M059J (cell line): ENCODE measurements at places on chromosomes 1 and 21. TPM values are rescaled to one million over a fixed set of nuclear protein-coding genes. Genes with fewer than 3 reads are reported as not detected.
A peak's percentile ranks its signal among the peaks of the same experiment; 100 is the strongest.

DNA sequence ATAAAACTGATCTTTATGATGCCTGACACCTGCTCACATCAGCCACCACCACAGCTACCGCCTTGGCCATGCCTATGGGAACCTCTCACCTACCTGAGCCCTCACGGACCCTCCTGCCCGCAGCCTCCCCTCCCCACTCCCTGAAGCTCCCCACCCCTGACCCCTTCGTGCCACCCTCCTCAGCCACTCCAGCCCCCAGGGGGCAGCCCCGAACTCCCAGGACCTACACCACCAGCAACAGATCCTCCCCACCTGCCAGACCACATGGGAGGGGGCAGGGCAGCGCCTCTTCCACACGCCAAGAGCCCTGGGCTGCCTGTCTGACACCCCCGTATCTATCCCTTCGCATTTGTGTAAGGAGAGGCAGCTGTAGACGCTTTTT, 14.2 kb upstream of the ARHGEF16 start:
- DNase-seq = no peak

The IL12RB2 gene
- 0.30 and 0.62 TPM in 2 replicates for total RNA-seq

- peak; percentile 85 for DNase-seq
Observed at GRCh38 chr1:17553975-17554700, 14.6 kb downstream of the ARHGEF10L start.

DNA sequence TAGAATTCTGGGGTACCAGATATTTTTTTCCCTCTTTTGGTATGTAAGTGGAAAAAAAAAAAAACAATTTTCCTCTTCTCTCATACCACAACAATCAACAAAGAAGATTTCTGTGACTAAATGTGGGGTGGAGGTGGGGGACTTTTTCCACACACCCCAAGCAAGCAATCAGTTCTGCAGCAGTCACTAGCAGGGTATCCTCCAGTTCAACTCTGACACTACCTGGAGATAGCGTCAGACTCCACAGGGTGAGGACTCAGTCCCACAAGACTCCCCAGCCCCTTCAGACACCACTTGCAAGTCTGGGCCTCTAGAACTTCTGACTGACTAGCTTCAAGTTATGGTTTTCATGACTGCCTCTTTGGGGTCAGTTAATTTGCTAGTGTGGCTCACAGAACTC, 6.2 kb downstream of the DHX9 start:
- no peak for DNase-seq

- no peak for DNase-seq
Observed at GRCh38 chr21:14545906-14546480, at the start of gene SAMSN1. Gene SAMSN1 (minus strand): TSS chr21:14546315. CDS start chr21:14546261, 54 bp downstream.
